C1 segment of cervical spinal cord (tissue), 14 donors: ENCODE measurements at places on chromosomes 7 and 10.

GRCh38 chr7:2680792-2681490 lies 7.1 kb upstream of the AMZ1 start:
- no peak for DNase-seq

GRCh38 chr7:5690931-5691473 lies 90.5 kb downstream of the RNF216 start:
- peak; percentile 42 for DNase-seq

- no peak for DNase-seq
Observed at GRCh38 chr10:48701139-48701901, 16.6 kb downstream of the WDFY4 start.

DNA sequence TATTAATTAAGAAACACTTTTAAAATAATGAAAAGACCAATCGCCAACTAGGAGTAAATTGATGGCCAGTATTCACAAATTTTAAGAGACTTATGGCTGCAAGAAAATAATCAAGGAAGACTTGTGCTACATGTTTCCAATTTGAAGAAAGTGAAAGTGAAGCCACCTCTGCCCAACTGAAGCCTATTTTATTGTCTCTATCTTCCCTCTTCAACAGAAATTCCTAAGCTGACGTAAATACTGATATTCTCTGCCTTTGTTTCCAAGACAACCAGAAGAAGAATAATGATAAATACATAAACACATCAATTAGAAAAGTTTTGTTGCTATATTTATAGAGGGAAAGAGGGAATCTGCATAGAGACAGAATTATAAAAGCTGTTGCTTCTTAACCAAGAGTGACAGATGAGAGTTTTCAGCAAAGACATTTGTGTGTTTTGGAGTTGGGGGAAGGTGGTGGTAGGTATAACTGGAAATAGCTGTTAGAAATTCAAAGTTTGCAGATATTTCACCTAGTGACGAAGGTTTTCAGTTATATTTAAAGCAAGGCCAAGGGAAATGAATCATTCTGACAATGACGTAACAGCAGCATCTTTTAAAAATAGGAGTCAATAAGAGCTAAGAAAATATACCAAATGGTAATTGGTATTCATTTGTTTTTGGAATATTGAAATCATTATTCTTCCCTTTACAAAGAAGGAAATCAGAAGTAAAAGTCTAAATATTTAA lies 576.6 kb upstream of the SORCS1 start:
- no peak for DNase-seq
